ENCODE measurements at places on chromosomes 7 and 10. TPM values are rescaled to one million over a fixed set of nuclear protein-coding genes. Genes with fewer than 3 reads are reported as not detected.
A peak's percentile ranks its signal among the peaks of the same experiment; 100 is the strongest.

The PPP1R17 gene
- total RNA-seq = not detected

The ZNF503 gene
- 5.7 TPM for total RNA-seq

The WNT2 gene
- 0.65 TPM for total RNA-seq

The ERVW-1 gene
- total RNA-seq = not detected

DNA sequence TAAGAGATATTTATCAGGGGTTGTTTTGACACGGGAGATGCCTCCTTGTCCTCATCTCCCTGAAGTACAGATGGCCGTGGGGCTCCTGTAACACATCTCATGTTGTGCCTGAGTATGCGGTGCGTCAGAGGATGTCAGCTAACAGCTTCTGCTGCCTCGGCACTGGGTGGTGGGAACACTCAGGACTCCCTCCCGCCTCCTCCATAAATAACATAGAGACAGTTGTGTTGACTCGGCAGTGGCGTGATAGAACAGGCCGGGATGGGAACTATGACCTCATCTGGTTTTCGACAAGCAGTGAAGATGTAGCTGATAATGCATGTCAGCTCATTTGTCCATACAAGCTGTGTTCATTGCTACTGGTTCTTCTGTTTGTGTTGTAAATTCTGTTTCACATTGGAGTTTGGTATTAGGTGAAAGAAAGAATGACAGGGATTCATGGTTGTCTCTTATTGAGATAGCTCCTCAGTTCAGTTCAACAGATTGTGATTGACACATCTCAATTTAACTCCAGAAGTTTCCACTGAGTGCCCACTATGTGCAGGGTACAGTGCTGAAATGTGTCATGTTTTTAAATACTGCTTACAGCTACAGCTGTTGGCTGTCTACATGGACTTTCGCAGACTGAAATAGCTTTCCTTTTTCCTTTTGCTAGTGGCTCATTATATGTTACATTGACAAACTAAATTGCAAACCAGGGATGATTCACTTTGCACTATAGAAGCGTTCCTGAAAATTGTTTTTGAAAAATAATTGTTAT, 87.4 kb downstream of the CHN2 start:
- DNase-seq = peak; percentile 63

The PRSS37 gene
- not detected for total RNA-seq

The CALML3 gene
- not detected for total RNA-seq

GRCh38 chr10:114810926-114811325, 10.7 kb upstream of the FHIP2A start:
- DNase-seq = no peak

GRCh38 chr10:12906051-12906541, 95.4 kb downstream of the CCDC3 start:
- DNase-seq = no peak

DNA sequence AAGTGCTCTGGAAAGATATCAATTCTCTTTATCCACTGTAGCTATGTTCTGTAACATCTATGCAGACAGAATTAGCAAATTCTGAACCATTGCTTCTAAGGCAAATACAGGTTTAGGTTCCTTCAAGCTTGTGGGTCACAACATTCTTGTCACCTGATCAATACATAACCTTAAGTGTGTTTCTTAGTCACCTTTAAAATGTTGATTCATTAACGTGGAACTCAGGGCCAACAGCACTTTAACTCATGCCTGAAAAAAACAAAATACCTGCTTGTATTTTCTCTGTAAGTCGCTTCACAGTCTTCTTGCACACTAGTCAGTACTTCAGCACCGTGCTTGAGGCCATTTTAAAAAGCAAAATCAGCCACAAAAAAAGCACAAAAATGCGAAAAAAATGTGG, 35.2 kb upstream of the TRIL start:
- no peak for DNase-seq

The GDF2 gene
- not detected for total RNA-seq

DNA sequence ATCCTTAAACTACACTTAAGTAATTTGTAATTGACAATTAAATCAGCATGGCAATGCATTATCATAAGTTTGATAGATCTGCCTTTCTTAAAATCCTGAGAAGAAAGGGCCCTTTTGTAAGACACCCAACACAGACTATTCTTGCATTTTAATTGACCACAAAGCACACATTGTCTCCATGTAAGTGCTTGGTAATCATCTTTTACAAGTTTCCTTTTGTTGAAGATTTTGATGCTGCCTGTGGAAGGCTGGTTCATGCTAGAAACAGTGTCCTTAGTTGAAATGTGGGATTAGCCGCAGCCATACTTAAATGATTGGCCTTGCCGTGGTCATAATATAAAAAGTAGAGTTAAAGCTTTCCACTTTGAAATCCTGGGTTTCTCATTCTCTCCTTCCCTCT, 32.3 kb upstream of the CELF2 start:
- no peak for DNase-seq

DNA sequence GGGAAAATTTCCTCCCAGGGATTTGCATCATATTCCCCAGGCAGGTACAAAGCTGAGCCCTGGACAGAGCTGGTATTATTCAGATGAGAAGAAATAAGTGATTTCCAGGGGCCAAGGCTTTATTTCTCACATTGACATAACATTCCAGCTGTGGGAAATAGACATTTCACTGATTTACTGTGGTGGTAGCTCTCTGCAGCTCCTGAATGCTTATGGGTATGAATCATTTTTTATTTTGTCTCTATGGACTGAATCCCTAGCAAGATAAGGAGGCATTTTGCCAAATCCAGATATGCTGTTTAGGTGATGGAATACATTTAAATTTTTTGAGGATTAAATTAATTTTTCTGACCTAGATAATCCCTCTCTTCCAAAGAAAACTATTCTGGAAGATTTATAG, 97.9 kb downstream of the MTPN start:
- DNase-seq = peak; percentile 26

DNA sequence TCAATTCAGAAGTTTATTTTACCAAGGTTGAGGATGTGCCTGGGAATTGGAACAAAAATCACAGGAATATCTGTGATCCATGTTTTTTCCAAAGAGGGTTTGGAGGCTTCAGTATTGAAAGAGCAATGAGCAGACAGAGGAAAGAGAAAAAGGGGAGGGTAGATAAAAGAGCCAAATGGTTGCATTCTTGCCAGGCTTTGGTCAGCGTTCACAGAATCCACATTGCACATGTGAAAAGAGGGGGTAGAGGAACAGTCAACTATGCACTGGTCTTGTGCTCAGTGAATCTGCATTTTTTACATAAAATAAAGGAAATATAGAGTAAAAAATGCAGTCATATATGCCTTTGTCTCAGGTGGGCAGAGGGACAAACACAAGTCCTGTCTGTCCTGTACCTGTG, 20.6 kb upstream of the ERCC6 start:
- DNase-seq = no peak

The ETV1 gene
- total RNA-seq = 13.0 TPM

DNA sequence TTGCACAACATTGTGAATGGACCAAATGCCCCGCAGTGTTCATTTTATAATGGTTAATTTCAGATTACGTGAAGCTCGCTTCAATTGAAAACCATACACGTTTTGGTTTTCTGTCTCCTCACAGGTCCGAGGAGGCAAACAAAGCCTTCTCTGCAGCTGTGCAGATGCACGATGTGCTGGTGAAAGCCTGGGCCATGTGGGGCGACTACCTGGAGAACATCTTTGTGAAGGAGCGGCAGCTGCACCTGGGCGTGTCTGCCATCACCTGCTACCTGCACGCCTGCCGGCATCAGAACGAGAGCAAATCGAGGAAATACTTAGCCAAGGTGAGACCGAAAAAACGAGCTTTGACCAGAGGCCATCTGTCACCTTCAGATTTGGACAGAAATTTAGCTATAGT, 110.3 kb downstream of the TRRAP start:
- DNase-seq = no peak

DNA sequence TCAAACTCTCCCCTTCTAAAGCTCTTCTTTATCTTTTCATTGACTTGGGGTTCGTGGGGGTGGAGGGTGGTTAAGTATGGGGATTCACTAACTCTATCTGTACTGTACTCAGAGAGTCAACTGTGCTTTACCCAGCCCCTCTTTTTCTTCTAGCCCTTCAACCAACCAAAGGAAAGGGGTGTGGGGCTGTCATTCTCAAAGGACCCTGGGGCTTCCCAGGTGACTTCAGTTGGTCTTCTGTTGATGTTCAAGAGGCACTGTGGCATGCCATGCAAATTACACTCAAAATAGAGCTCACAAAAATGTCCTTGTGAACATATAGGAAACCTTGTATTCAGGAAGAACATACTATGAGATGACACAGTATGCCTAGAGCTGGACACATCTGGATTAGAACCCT, 16.9 kb upstream of the RHOBTB1 start:
- DNase-seq = no peak

DNA sequence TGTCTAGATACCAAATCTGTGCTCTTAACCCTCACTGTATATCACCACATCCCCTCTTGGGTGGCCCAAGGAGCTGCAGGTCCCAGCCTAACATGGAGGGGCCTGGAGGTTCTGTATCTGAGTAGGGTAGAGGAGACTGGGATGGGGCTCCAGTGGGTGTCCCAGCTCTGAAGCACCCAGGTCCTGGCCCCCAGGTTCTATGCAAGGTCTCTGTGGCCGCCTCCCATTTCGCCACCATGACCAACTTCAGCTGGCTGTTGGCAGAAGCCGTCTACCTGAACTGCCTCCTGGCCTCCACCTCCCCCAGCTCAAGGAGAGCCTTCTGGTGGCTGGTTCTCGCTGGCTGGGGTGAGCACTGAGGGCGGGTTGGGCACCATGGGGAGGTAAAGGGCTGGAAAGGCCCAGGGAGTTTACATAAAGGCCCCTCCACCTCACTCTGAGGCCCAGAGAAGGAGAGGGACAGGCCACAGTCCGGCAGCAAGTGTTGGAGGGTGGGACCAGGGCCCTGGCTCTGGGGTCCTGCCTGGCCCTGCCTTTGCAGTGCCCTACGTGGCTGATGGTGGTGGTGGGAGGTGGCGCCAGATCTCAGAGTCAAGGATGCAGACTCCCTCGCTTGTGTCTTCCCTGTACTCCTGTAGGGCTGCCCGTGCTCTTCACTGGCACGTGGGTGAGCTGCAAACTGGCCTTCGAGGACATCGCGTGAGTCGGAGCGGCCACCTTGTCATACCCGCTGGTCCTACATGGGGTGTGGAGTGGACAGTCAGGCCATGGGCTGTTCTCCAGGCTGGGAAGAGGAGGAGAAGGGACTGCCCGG, 10.2 kb downstream of the GHRHR start:
- DNase-seq = no peak

The EVX1 gene
- not detected for total RNA-seq

The WNT16 gene
- not detected for total RNA-seq

The VSTM4 gene
- total RNA-seq = 9.5 TPM

- no peak for DNase-seq
These were observed 228.7 kb upstream of the PTN start for GRCh38 chr7:137572056-137572784.

DNA sequence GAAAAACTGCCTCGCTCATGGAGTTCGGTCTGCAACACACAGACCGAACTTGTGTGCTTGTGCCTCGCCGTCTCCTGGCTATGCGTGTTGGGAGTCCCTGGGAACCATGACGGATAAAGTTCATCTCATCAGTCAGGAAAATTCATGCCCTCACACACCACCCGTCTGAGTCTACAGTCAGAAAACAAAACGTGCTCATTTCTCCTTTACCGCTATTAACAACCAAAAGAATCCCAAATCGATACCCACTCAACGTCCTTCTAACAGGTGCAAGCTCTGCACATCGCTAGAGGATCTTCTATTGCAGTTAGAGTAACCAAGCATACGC, 13.6 kb downstream of the CNPY1 start:
- no peak for DNase-seq

- no peak for DNase-seq
These were observed 118.9 kb downstream of the ITIH5 start for GRCh38 chr10:7547829-7548228.

DNA sequence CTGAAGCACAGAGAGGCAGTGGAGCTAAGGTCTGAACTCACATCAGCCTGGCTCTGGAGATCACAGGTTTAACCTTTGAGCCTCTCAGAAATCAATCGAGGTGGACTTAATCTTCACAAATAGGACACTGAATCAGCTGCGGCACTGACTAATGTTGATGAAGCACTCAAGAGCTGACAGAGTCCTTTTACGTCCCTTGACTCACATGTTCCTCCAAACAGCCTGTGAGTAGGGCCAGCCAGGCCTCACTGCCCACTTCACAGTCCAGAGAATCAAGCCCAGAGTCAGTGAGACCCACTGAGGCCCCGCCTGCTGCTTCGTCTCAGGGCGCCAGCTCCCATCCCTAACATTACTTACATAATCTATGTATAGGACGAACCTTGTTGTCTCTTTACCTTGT, 63.1 kb downstream of the TNS3 start:
- DNase-seq = peak; percentile 54

DNA sequence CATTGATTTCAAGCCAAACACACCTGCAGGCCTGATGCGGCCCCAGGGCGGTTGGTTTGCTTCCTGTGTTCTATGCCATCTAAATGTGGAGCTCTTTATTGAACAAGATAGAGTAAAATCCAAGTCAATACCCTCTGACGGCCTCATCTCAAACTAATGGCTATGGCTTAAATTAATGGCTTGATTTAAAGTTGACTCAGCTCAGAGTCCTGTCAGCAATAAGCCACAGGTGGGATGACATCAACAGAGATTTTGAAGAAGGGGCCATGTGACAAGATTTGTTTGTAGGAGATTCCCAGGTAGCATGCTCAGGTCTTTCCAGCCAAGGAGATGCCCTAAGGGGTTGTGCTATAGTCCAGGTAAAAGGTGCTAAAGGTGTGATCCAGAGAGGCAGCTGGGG, 66.7 kb upstream of the ZNF32 start:
- no peak for DNase-seq

The BLNK gene
- not detected for total RNA-seq

The NUP205 gene
- total RNA-seq = 102 TPM

DNA sequence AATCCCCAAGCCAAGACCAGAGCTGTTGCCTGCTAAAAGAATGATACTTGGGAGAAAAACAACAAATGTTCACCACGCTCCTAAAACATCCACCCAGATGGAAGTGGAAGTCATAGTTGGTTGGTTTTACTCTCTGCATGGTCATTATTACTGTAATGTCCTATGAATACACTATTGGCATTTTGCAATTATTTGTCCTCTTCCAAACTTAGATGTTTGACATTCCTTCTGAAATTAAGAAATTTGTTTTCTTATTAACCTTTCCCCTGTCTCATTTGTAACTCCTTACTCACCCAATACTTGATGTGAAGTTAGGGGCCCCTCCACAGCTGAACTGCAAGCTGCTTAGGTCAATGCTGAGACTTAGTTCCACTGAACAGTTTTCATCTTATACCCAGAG, 383.3 kb downstream of the INHBA start:
- no peak for DNase-seq

DNA sequence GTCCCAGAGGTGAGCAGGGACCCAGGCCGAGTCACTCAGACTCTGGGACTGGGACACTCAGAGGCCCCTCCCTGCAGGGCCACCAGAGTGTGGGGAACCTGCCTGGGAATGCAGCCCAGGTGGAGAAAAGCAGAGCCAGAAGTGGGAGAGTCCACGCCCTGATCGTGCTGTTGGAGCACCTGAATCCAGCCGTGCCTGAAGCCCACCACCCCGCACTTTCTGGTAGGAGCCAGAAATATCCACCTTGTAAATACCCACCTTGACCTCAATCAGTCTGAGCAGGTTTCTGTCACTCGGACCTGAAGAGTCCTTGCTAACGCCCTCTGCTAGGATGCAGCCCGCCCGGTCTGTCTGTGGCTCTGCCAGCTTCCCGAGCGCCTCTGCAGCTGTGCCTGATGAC, 86.7 kb downstream of the PDGFA start:
- DNase-seq = no peak

Measured in Daoy (cell line).